ENCODE measurements at places on chromosomes 4 and X.

GRCh38 chr4:171668403-171668802 is 144.8 kb upstream of the GALNTL6 start:
- DNase-seq, result no peak

DNA sequence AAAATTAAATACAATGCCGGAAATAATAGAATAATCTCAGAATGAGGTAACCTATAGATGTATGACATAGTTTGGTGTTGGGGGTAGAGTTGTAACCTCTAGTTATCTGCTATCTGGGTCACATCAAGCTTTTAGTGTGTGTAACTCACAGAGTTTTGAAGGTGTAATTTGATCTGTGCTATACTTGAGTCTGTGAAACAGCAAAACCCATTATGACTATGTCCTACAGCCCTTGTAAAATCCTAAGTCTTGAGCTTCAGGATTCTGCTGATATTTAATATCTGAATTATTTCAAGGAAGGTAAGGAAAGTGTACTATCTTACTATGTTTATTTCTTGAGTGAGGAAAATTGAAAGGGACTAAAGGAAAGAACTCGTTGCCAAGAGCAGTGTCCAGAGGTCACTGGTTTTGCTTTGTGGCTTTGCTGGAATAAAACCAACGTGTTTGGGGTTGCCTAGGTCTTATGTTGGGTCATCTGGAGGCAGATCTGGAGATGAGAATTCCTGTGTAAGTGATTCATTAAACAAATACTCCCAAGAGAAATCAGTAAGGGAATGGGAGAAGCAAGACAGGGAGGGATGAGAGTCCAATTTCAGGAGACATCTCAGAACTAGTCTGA is 107.8 kb upstream of the CBLL2 start:
- no peak for DNase-seq

- no peak for DNase-seq
Observed at GRCh38 chrX:115427861-115428410, 133.0 kb upstream of the PLS3 start.

DNA sequence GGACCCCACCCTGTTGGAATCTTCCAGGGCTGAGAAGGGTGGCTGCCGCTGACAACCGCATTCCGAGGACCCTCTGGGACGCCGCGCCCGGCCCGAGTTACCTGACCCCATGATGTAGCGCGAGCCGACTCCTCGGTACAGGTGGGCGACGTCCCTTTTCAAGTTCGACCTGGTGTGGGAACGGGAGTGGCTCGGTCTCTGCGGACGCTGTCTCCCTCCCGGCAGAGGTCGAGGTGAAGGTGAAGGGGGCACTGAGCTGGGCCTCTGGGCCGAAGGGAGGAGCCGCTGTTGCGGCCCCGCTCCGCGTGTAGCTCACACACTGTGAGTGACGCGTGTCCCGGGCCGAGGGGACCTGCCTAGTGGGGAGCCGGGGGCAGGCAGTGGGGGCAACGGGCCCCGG is 4.5 kb downstream of the GTPBP6 start:
- DNase-seq, result no peak

All from activated CD8-positive, alpha-beta memory T cell treated with anti-CD3 and anti-CD28 coated beads for 4 hours (primary cell).